ENCODE measurements at places on chromosomes 6 and 20.

DNA sequence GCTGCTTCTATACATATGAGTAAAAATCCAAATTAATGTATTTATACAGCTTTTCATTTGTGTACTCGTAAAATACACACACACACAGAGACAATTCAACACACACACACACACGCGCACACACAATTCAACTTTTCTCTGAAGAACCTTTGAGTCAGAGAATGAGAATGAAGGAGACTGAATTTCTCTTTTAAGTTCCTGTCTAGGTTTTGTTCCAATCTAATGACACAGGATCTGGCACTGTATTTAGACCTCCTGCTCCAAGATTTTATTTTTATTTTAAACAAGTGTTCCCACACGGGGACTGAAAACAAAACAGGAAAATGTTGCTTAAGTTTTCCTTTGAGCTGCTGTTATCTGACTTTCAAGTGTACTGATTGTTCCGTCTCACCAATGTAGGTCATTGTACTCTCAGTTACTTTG lies 250.8 kb downstream of the LAMA2 start:
- DNase-seq, result no peak

- DNase-seq, result no peak
These were observed 86.8 kb downstream of the ARHGAP18 start for GRCh38 chr6:129623008-129623732.

GRCh38 chr6:48199499-48199898 lies 88.5 kb upstream of the PTCHD4 start:
- DNase-seq, result no peak

GRCh38 chr6:30013291-30013922 lies 47.7 kb upstream of the POLR1H start:
- DNase-seq, result peak; percentile 32

- DNase-seq, result no peak
These were observed 407.8 kb downstream of the CDC5L start for GRCh38 chr6:44795326-44795725.

- no peak for DNase-seq
These were observed 7.9 kb downstream of the ADRM1 start for GRCh38 chr20:62310757-62311121.

- DNase-seq, result no peak
These were observed 174.2 kb upstream of the THBS2 start for GRCh38 chr6:169427856-169428255.

DNA sequence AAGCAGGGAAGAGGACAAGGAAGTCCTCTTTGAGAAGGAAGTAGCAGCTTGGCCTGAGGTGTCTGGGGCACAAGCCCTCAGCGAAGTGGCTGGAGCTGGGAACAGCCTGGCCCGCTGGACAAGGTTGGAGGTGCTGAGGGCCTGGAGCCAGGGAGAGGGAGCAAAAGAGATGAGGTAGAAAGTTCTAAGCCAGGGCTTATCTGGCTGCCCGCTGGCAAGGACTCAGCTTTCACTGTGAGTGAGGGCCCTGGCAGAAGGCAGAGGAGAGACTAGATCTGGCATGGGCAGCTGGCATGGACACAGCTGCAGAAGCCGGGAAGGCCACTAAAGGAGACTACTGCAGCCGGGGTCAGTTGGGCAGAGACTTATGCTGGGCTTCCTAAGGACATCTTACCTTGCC lies 21.8 kb upstream of the PCMTD2 start:
- no peak for DNase-seq

- no peak for DNase-seq
These were observed 29.0 kb downstream of the SLC12A5 start for GRCh38 chr20:46057856-46058598.

DNA sequence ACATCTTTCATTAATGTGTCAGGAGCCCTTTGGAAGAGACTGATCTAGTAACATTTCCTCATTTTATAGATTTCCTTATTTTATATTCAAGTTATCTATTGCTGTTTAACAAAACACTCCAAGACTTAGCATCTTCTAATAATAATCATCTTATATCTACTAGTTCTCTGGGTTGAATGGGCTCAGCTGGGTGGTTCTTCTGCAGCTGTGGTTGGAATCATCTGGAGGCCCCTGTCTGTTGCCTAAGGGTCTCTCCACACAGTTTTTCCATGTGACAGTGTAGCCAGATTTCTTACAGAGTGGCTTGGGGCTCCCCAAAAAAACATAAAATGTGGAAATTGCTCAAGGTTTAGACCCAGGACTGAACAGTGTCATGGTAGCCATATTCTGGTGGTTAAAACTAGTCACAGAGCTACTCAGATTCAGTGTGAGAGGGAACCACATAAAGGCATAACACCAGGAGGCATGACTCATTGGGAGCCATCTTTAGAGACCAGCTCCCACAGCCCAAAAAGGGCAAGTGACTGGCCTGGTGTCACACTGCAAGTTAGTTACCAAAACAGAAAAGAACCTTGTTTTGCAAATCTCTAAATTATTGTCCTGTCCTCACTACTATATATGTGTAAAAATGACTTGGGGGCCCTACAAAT lies 11.5 kb downstream of the SLC2A10 start:
- DNase-seq, result no peak

DNA sequence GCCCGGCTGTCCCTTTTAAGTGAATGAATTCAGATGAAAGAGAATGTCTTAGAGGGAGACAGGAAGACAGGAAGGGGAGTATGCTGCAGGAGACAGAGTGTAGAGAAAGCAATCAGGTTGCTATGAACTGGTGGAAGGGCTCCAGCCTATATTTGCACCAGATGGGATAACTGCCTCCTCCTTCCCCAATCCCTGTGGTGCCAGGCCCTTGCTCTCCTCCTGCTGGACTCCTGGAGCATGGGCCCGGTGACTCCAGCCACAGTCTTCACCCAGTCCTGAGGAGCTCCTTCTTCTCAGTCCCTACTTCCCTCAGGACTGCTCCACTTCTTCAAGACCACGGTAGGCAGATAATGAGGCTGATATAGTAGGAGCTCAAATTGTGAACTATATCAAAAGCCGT lies 91.8 kb downstream of the TMEM200A start:
- DNase-seq, result no peak

DNA sequence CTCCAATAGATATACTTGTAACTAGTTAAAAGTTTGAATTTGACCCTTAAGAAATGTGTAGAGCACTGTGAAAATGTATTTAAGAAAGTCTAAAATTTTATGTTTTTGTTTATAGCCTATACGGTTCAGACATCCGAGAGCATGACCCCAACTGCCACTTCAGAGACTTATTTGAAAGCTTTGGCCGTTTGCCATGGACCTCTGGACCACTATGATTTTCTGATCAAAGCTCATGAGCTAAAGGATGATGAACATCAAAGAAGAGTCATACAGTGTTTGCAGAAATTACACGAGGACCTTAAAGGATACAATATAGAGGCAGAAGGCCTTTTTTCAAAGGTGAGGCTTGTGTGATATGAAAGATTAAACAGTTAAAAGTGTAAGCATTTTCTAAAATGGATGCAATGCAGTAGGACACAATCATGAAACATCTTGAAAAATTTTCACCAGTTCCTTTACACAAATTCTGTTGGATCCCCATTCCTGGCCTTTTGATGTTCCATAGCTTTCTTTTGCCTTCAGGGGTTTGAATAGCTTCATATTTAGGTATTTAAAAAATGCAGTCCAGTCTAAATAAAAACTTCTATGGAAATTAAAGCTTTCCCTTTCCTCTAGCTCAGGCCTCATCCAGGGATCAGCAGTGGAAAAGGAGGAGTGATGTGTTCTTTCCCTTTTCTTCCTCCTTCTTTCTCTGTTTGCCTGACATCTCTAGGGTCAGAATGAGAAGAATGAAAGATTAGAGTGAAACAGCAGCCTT lies 29.0 kb downstream of the AFG1L start:
- no peak for DNase-seq

DNA sequence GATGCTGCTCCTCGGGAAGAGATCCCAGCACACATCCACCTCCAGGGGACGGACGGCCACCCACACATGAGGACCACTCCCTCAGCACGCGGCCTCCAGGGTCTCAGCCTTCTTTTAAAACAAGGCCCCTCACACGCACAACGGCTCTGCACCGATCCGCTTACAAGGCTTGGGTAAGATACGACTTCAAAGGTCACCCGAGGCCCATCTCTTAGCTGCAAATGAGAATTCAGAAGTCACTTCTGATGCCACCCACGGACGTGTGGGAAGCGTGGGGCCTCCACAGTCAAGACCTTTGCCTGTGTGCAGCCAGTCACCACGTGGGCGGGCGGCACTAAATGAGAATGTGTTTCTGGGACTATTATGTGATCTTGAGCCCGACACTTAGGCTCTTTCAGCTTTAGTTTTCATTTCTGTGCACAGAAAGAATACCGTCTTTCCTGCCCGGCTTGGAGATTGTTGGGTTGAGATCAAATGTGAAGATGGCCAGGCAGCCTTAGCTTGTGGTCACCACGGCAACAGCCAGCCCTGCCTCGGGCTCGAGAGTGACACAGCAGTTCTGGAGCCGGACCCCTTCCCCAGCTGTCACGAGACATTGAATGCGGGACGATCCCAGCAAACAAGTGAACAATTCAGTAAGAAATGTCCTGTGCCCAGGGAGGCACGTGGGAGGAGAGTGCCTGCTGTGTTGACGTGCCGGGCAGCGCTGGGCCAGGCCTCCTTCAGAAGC lies 91.6 kb downstream of the RAMACL start:
- no peak for DNase-seq

DNA sequence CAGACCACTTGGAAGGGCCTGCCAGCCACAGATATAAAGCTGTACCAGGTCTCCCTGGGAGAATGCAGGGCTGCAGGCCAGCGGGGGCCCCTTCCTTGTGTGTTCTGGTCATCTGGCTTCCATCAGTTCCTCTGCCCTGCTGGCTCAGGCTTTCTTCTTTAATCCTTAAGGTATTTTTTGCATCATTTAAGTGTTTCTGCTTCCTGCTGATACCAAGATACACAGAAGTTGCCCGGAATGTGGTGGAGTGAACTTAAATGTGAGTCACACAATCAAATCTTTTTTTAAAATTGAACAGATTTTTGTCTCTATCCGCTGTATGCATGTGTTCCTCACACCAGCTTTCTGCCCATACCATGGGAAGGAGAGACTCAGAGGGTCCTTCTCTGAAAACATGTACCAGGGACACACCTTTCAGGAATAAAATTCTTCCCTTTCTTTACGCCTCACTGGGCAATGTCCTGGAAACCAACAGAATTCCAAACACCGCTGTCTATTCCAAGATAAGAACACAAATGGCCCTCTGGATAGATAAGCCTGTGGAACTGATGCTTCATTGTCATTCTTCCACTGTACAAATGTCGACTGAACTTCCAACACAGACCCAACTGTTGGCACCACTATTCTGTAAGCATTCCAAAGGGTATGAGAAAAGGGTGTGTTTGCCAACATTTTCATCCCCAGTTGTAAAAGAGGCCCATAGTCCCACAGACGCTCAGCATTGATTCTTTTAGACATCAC lies 206.2 kb upstream of the MYLIP start:
- DNase-seq, result no peak

GRCh38 chr6:64010010-64010409 lies 374.4 kb downstream of the PHF3 start:
- no peak for DNase-seq

- DNase-seq, result no peak
These were observed 126.3 kb downstream of the PRND start for GRCh38 chr20:4848041-4848440.

All from CD8-positive, alpha-beta memory T cell (primary cell).